ENCODE measurements at places on chromosomes 16 and 17.

DNA sequence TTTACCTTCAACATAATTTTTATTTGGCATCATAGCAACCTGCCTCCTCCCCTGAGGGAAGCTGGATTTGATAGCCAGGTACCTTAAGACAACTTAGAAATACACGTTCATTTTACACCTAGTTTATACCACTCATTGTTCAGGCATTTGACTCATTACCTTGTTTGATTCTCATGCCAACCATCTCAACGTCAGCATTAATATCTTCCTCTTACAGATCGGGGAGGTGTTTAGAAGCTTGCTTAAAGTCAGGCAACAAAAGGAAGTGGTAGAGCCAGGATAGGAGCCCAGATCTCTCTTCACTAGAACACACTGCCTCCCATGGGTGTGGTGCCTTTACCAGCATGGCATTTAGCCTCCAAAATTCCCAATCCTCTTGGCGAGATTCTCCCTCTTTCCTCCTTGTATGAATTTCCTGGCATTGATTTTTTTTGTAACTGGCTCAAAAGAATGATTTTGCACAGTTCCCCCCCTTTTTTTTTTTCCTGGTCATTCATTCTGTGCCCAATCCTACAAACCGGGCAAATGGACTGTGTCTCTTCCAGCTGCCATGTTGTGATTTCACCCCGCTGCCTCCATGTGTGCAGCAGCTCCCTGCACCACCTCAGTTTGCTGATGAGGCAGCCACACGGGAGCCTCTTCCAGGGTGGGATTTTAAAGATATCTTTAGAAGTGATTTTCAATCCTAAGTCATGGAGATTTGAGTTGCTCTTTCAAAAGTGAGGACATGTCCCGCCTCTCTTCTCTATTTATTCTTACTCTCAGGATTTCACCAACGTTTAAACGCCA, 383.6 kb downstream of the UTP18 start:
- DNase-seq: no peak

DNA sequence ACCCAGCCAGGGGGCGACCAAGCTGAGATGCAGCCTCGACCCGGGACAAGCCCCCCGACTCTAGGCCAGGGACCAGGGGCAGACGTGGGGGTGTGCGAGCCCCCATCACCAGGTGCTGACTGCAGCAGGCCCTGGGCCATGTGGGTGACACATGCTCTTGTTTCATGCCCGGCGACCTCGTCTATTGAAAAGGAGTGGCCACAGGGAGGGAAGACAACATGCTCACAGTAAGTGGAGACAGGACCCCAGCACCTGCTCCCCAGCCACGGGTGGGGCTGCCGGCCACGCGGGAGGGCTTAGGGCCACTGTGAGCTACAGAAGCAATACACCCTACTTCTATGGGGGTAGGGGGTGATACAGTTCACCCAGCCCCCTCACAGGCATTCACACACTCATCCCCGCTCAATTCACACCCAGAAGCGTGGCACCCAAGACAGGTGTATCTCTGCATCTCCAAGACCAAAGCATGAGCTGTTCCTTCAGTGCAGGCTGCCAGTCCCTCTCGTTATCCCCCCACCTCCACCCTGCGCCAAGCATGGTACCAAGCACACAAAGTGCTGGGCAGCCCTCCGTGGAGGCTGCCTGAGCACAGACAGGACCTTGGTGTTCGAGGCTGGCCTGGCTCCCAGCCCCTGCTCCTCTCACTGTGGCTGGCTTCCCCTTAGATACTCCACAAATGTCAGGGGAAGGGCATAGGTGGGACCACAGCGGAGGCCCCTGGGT, 13.6 kb downstream of the VASN start:
- no peak for DNase-seq

DNA sequence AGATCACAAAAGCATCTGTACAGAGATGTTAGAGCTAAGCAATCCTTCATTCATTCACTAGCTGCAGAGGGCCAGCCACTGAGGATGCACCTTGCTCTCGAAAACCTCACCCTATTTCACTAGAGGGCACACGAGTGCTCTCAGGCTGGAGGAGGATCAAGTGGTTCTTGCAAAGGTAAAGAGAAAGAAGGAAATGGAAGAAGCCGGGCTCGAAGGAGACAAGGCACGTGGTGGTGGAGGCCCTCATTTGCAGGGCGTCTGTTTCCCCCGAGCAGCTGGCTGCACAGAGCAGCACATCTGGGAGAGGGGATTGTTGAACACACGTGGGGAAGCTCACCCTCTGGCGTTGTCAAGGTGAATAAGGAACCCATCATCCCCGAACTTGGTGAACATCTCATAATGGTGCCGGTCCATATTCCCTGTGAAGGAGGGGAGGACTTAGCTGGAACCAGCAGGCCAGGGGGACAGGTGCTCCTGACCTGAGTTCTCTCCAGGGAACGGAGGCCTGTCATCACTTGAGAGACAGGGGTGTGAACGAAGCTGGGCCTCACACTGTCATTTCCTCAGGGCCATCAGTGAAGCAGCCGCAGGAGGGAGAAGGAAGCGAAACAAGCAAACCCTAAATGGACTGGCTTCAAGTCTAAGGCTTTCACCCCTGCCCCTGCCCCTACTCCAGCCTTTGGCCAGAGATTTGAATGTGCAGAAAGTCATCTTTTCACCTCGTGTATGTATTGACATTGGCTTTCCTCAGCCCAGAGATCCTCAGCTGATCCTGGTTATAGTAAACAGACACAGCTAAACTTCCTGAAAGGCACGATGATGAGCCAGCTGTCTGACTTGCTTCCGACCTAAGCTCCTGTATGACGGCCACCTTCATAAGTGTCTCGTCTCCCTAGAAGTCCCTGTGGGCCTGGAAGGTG, 27.6 kb downstream of the PRKAR1A start:
- DNase-seq: no peak

GRCh38 chr17:7849751-7850504, 4.9 kb upstream of the TMEM88 start:
- no peak for DNase-seq

- DNase-seq: no peak
These were observed 5.0 kb downstream of the KATNB1 start for GRCh38 chr16:57740423-57741071.

DNA sequence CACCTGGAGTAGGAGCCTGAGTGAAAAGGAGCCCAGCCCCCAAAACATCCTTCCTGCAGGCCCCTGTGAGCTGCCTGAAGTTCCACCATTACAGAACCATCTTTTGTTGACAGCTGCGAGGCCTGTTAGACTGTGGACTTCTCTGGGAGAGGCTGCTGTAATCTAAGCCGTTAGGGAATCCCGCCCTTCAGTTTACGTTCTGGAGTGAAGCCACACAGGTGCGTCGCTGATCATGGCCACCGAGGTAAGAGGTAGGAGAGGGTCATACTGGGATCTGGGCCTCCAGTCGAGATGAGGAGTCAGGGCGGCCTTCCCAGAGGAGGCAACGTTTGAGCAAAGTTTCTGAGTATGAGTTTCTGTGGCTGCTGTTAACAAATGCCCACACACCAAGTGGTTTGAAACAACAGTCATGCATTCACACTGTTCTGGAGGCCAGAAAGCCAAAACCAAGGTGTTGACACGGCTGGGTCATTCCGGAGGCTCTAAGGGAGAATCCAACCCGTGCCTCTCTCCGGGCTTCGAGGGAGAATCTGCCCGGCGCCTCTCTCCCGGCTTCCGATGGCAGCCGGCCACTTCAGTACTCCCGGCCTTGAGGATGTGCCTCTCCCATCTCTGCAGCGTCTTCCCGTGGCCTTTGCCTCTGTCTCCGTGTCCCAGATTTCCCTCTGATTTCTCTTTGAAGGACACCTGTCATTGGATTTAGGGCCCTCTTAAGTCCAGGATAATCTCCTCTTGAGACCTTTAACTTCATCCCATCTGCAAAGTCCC, 26.6 kb upstream of the ATP2C2 start:
- no peak for DNase-seq

- DNase-seq: no peak
These were observed 1.1 kb downstream of the CAMTA2 start for GRCh38 chr17:4986403-4986802.

DNA sequence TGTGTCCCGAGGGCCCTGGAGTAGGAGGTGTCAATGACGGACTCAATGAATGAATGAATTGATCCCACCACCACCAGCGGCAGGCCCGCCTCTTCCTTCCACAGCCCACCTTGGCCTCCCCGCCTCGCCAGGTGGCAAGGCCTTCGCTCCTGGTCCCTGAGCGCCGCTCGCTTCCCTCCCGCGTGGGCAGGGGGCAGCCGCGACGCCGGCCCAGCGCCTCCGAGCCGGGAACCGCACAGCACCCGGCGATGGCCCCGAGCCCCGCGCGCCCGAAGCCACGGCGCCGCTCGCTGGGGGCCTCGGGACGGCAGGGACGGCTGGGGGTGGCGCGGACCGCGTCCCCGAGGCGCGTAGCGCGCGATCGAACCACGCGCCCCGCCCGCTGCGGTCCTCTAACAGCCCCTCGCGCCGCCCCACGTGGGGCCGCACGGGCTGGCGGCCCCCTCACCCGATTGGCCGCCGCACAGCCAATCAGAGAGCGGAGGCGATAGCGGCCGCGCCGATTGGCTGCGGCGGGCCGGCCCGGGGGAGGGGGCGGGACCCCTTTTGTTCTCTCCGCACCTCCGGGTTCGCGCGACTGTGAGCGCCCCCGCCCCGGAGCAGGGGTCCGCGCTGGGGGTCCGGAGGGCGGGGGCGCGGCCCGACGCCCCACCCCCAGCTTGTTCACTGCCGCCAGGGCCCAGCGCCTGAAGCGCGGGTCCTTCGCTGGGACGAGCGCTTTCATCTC, 31.4 kb downstream of the ACTG1 start:
- peak; percentile 91 for DNase-seq

- no peak for DNase-seq
These were observed 401.4 kb downstream of the GRIN2A start for GRCh38 chr16:9780831-9781230.

GRCh38 chr17:975371-975915, 4.1 kb downstream of the NXN start:
- DNase-seq: no peak

DNA sequence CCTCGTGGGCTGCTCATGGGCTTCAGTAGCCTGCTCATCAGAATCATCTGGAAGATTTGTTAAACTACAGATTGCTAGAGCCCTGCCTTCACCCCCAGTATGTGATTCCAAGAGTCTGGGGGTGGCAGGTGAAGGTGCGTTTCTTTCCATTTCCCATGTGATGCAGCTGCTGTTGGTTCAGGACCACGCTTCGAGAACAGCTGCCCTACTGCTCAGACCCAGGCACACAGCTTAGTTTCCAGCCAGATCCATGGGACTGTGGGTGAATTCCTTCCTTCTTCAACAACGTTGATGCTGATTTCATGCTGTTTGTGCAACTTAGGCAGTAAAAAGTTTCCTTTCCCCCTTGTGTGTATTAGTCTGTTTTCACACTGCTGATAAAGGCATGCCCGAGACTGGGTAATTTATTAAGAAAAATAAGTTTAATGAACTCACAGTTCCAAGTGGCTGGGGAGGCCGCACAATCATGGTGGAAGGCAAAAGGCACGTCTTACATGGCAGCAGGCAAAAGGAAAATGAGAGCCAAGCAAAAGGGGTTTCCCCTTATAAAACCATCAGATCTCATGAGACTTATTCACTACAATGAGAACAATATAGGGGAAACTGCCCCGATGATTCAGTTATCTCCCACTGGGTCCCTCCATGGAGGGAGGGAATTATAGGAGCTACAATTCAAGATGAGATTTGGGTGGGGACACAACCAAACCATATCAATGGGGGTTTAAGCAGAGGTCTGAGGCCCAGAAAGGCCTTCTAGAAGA, 159.2 kb downstream of the XYLT1 start:
- no peak for DNase-seq

DNA sequence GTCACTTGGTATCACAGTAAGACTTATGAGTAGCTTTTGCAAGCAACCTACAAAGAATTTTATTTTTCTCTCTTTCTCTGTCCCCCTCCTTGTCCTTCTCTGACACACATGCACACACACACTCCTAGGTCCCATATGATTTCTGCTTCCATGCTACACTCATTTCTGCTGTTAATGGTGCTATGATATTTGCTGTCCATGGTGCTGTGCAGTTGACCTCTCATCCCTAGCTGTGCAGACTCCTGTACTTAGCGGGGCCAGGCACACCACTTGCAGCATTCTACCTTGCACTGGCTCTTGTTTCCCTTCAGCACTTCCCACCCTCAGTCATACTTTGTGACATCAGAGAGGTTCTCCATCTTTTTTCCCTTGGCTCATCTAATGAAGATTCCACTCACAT, 158.9 kb upstream of the CNTNAP4 start:
- DNase-seq: no peak

GRCh38 chr17:66417300-66417719, 114.9 kb downstream of the PRKCA start:
- DNase-seq: no peak

DNA sequence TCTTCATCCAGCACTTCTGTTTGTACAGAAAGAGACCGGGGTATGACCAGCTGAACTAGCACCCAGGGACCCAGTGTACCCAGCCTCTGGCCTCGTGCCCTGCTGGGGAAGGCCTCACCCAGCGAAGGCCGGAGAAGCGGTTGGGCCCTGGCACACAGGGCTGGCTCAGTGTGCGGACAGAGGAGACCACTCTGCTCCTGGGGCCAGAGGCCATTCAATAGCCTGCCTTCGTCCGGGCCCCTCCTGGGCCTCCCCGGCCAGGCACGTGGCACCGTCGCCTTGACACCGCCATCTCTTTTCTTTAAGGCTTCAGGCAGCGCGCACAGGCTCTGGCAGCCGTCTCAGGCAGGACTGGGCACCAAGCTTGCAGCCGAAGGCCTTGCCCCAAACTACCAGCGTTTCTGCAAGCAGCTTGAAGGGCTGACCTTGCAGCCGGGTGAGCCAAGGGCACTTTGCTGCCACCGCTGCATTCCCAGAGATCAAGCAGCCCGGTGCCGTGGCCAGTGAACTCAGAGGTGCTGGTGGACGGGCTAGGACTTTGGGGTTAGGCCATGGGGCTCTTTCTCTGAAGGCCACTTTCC, 8.0 kb downstream of the TAX1BP3 start:
- no peak for DNase-seq

GRCh38 chr16:64638766-64639165, 483.1 kb downstream of the CDH11 start:
- DNase-seq: no peak

DNA sequence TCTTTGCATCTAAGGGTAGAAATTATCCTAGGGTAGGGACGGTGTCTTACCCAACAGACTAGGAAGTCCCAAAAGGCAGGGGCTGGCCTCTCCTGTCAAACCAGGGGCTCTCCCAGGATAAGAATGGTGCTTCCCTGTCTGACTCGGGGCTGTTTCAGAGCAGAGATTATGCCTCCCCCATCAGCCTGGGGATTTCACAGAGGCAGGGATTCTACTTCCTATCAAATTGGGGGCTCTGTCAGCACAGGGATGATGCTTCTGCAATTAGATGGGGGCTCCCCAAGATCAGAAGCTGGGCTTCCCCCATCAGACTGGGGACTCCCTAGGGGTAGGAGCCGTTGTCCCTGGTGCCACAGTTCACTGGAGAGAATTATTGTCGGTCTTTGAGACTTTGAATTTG, 2.3 kb downstream of the NXPH3 start:
- DNase-seq: no peak

- DNase-seq: no peak
These were observed 27.9 kb upstream of the CPHXL start for GRCh38 chr16:75754141-75754540.

GRCh38 chr16:30656974-30657865, 1.0 kb upstream of the FBRS start:
- no peak for DNase-seq

GRCh38 chr17:48609759-48610281, 997 bp downstream of the HOXB7 start:
- no peak for DNase-seq

- DNase-seq: no peak
These were observed 40.5 kb downstream of the DNAH9 start for GRCh38 chr17:11638700-11639265.
